Skin of body (tissue), 3 donors: ENCODE measurements at places on chromosomes 4 and X. TPM values are rescaled to one million over a fixed set of nuclear protein-coding genes. Genes with fewer than 3 reads are reported as not detected.

Gene CSAG3
- not detected for total RNA-seq

Gene TMEM144
- total RNA-seq, result 4.4 TPM

DNA sequence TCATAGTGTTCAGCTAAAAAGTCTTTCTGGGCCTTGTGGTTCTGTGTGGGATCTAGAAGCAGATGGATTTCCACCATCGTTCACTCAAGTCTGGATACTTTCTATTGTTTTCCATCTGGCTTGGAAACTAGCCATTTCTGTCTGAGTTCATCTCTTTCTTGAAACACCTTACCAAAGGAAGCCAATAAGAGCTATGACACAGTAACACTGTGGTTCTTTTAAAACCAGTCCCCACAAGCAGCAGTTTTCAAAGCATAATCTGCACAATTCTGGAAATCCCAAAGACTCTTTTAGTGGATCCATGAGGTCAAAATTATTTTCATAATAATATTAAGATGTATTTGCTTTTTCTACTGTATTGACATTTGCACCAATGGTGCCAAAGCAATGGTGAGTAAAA, 234.2 kb upstream of the TET2 start:
- no peak for DNase-seq

GRCh38 chr4:109411964-109412363, 21.7 kb upstream of the SEC24B start:
- DNase-seq, result no peak

DNA sequence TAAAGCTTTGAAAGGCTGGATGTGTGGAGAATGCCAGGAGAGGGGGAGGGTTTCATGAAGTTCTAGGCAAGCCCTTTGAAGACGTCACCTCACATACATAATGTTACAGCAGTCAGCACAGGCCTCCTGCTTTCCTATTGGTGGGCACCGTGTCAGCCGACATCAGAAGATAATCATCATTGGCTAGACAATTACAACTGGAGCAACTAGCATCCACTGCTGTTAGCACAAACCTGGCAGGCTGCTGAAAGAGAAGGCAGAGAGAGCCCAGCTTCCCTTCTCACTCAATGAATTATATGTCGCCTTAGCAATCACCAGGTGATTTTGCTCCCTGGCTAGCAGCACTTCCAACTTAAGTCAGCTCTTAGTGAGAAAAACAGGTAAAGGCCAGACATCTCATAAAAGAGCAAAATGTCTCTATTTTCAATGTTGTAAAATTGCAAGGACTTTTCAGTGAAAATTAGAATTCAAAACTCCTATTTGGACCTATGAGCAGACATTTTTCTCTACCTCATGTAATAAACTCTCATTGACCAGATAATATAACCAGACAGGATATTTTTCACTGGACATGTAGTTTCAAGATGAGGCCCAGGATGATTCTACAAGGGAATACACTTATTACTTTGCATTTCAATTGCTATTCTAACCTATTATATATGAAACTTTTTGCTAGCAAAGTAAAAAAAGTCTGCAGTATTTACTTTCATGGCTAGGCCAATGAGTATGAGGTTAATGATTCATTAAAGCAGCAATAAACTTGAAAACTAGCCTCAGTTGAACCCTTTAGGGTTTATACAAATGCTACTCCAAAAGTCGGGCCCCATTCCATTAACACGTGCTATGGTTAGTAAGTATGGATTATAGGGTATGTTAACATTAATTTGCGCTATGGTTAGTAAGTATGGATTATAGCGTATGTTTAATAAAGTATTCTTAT, 4.3 kb downstream of the ELOVL6 start:
- peak; percentile 93 for DNase-seq

- no peak for DNase-seq
Measured at GRCh38 chr4:7158081-7158750, 34.1 kb upstream of the SORCS2 start.

Gene ZNF674
- total RNA-seq, result 5.1 TPM

GRCh38 chr4:180521181-180521580, 1722.0 kb upstream of the TENM3 start:
- DNase-seq, result no peak

Gene SLC4A4
- 4.4 TPM for total RNA-seq

DNA sequence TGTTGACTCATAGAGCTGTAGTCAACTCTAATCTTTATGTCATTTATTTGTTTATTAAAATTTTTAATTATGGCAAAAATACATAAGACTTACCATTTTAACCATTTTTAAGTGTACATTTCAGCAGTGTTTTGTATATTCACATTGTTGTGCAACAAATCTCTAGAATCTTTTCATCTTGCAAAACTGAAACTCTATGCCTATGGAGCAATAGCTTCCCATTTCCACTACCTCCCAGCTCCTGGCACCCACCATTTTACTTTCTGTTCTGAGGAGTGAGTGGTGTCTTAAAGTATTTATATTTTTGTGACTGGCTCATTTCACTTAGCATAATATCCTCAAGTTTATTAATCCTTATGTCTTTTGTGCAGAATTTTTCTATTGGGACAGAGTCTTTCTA, 181.0 kb downstream of the GPAT3 start:
- DNase-seq, result no peak

DNA sequence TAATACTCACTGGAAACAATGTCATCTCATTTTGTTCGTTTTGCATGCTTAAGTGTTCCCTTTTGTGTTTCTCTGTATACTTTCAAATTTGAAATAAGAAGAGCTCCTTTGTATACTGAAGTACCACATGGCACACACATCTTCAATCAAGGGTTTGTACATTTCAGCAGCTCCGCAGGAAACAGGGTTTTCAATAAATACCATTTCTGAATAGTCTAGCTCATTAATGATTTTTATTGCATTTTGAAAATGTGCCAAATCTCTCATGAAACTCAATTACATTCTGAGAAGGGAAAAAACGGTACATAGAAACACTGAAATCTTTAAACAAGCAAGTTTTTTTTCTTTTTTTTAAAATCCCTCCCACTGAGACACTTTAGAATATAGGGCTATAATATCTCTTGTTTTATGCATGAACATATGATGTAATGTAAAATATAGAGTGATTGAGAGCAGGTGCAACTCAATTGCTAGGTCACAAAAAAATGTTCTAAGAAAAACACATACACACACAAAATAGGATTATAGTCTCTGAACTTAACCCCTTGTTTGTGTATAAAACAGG, 914.2 kb upstream of the PCDH7 start:
- DNase-seq, result no peak

- peak; percentile 37 for DNase-seq
Measured at GRCh38 chr4:38967260-38968095, 64.7 kb downstream of the TMEM156 start.

DNA sequence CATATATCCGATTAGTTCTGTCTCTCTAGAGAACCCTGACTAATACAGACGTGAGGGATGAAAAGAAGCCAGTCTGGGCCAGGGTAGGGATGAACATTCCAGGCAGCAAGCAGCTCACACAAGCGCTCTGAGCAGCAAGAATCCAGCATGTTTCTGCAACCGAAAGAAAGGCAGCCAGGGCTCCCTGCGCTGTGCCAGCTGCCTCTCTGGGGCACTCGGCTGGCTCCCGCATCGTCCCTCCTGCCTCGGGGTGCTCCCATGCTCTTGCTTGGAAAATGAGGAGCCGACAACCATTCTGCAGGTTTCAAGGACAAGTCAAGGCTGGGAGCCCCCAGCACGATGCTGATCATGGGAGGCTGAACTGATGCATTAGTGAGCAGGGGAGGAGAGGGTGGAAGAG, 7.0 kb downstream of the JAKMIP1 start:
- no peak for DNase-seq

- no peak for DNase-seq
Measured at GRCh38 chrX:137151403-137151802, 117.6 kb upstream of the GPR101 start.

Gene SYTL5
- 0.49 TPM for total RNA-seq

GRCh38 chr4:27318740-27319139, 458.1 kb downstream of the STIM2 start:
- peak; percentile 19 for DNase-seq

DNA sequence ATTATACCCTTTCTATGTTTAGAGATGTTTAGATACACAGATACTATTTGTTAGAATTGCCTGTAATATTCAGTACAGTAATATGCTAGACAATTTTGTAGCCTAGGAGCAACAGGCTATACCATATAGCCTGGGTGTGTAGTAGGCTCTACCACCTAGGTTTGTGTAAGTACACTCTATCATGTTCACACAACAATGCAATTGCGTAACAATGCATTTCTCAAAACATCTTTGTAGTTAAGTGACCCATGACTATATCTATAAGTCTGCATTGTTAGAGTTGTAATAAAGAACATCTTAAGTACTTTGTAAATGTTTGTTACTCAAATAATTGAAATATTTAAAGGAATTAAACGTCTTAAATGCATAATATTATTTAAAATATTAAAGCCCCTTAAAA, 379.3 kb downstream of the PPP3CA start:
- no peak for DNase-seq

DNA sequence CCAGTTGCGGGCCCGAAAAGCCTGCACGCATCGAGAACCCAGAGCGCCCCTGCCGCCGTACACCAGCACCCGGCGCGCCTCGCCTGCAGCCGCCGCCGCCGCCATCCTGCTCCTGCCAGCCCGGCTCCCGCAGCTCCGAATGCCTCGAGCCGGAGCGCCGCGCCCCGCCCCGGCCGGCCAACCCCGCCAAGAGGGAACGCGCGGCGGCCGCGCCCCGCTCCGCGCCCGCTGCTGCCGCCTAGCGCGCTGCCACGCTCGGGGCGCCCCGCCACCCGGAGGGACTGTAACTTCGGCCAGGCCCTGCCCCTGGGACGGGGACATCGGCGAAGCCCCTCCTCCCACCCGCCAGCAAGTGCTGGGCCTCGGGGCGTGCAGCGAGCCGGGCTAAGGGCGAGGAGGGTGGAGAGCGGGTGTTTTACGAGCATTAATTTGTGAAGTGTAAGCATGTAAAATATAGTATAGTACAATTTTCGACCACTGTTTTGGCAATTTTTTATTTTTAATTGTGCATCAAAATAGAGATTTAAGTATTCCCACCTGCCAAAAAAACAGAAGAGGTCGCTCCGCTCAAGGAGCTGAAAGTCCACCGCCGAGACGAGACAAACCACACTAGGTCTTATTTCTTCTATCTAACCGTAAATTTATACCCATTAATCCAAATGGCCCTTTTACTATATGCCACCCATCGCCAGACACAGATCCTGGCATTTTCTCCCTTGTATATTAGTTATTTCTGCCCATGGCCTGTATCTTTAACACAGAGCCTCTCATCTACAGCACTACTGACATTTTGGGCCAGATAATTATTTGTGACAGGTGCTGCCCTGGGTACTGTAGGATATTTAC, at the start of gene QDPR:
Gene QDPR (minus strand): TSS at position 141 of the 846 bp plus-strand sequence. CDS start 36 bp downstream, at position 105.
- no peak for DNase-seq

DNA sequence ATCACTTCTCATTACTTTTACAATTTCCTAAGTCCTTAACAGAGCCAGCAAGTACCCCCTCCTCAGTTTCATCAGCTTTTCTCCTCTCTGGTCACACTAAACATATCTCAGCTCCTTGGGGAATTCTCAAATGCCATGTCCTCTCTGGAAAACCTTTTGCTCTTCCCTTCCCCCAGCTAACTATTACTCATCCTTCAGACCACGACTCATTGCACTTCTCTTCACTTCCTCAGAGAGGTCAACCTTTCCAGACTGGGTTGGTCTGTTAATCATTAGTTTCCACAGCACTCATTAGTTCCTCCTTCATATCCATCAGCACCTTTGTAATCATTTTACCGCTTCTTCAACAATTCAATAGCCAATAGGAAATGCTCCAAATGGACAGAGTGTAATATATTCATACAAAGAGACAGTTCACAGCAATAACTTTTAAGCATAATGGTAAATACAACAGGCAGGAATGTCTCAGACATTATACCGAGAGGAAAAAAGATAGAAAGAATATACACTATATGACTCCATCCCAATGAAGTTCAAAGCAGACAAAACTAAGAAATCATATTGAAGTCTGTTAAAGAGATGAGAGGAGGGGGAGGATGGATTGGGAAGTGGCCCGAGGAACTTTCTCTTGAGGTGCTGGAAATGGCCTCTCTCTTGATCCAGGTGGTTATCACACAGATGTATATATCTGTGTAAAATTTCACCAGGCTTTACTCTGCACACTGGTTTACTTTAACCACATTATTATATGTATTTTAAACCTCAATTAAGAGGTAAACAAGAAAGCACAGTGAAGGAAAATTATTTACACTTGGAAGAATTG, 39.6 kb downstream of the DDX60L start:
- no peak for DNase-seq

Gene GAGE1
- not detected for total RNA-seq

Gene FAM53A
- total RNA-seq, result 2.0 TPM

GRCh38 chr4:8828869-8829268, 42.8 kb downstream of the HMX1 start:
- no peak for DNase-seq

GRCh38 chrX:85112293-85112692, 108.6 kb downstream of the APOOL start:
- no peak for DNase-seq
